ENCODE measurements at places on chromosomes 3 and 15. TPM values are rescaled to one million over a fixed set of nuclear protein-coding genes. Genes with fewer than 3 reads are reported as not detected.

NDN gene
- total RNA-seq = 53.9 TPM

SCN5A gene
- not detected for total RNA-seq

FSTL1 gene
- 283 TPM for total RNA-seq

AMIGO3 gene
- total RNA-seq = 0.69 TPM

SLC24A5 gene
- 668 TPM for total RNA-seq

SPATA12 gene
- not detected for total RNA-seq

STRC gene
- not detected for total RNA-seq

ZBED2 gene
- under 0.01 TPM for total RNA-seq

SKOR1 gene
- total RNA-seq = 0.36 TPM

ZNF619 gene
- total RNA-seq = 6.7 TPM

GCSAM gene
- not detected for total RNA-seq

CAPN7 gene
- total RNA-seq = 33.0 TPM

PRICKLE2 gene
- total RNA-seq = 13.0 TPM

GP9 gene
- not detected for total RNA-seq
